ENCODE measurements at places on chromosomes 3 and 15.

GRCh38 chr15:85749261-85750151 is 45.2 kb downstream of the KLHL25 start:
- DNase-seq = no peak

DNA sequence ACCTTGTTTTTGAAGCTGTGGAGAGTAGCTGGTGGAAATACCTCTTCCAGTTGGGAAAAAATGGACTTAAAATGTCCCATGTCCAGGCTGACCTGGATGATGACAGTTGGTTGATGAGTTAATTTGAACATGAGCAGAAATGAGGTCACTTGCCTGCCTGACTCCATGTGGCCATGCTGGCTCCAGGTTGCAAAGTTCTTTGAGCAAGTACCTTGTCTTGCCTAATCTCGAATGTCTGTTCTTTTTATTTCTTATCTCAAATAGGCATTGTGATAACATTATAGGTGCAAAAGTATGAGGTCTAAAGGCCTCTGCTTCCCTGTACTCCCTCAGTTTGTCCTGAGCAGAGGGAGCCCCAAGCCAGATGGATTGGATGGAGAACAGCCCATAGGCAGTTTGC is 9.0 kb downstream of the MAPKBP1 start:
- DNase-seq = no peak

GRCh38 chr15:52114261-52115055 is 1.9 kb upstream of the BCL2L10 start:
- no peak for DNase-seq

GRCh38 chr3:46143951-46144473 is 64.1 kb downstream of the CCR1 start:
- no peak for DNase-seq

- DNase-seq = peak; percentile 25
Observed at GRCh38 chr15:80693682-80694610, 1.2 kb upstream of the ABHD17C start.

- DNase-seq = no peak
Observed at GRCh38 chr3:99575683-99576082, 62.7 kb upstream of the COL8A1 start.

- DNase-seq = no peak
Observed at GRCh38 chr3:160475153-160475552, 25.6 kb upstream of the TRIM59 start.

DNA sequence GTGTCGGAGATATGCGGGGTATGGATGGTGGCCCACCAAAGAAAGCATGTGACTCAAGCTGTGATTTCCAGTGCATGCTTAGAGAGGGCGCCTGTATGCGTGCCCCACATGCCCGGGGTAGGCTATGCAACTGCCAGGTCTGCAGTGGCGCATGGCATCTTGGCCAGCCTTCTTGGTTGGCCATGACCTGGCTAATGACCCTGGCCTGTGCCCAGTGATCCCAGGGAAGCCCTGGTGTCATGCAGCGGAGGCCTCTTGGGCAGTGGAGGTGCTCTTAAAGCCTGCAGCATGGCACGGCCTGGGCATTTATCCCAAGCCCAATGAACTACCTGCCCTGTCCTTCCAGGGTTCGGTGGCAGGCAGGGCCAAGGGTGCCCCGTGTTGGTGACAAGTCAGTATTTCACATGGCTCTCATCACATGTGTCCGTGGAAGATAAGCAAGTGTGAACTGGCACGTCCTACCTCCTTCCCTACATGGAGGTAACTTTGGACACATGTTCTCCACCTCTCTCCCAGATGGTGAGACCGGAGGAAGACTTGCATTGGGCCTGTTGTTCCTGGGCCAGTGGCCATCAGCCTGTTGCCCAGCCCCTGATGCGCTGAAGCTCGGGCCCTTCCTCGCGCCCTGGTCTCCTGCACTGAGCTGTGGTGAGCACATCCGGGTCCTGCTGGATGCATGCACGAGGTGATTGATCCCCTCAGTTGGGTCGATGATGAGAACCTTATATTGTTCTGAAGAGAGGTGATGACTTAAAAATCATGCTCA is 192.0 kb downstream of the UBE3A start:
- DNase-seq = no peak

GRCh38 chr15:58678683-58679082 is 70.8 kb downstream of the ADAM10 start:
- no peak for DNase-seq

GRCh38 chr3:173096994-173097785 is 43.8 kb downstream of the SPATA16 start:
- peak; percentile 36 for DNase-seq

DNA sequence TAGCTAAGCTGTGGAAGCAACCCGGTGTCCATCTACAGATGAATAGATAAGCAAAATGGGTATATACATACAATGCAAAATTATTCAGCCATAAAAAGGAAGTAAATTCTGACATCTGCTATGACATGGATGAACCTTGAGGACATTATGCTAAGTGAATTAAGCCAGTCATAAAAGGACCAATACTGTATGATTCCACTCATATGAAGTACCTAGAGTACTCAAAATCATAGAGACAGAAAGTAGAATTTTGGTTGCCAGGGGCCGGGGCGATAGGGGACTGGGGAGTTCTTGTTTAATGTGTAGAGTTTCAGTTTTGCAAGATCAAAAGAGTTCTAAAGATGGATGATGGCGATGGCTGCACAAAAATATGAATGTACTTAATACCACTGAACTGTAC is 10.3 kb downstream of the EID1 start:
- no peak for DNase-seq

DNA sequence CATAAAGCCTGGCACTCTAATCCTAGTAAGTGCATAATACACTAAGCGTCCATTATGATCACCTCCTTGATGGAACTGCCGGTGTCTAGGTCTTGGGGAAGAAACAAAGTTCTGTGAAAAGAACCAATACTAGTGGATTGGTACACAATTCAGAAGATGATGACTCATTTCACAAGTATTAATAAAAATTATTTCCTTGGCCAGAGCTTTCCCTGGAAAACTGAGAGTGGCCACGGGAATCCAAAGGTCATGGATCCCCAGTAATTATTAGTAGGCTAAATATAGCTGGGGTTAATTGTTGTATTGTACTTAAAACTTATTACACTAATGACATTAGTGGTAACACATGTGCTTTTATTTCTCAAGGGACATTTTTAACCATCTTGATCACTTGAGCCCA is 808.0 kb upstream of the NR2F2 start:
- DNase-seq = no peak

DNA sequence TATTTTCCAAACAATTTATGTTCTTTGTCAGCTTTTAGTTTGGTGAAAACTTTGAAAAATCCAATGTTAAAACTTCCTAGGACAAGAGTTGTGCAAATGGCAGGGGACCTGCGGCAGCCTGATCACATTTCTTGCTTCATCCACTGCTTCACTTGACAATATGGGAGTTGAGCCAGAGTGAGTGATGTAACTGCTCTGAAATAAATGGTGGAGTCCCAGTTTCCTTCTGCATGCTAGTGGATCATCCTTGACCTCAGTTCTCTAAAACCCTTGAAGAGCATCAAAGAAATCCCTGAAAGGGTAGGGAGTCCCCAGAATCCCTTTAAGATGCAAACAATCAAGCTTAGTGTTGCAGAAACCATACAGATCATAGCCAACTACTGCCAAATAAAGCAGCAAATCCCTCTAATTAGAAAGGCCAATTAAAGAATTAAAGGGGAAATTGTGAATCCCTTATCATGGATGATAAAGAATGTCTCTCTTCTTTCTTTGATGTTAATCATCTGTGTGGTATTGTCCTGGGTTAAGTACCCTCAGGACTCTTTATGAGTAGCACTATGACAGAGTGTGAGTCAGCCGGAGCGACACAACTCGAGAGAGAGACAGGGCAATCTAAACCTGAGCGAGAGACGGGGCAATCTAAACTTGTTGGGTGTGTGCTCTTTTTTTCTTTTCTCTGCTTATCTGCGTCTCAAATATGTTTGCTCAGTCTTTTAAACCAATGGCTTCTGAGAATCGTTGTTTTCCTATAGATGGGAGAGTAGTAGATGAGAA is 41.8 kb upstream of the GAP43 start:
- DNase-seq = peak; percentile 82

GRCh38 chr3:179977356-179977755 is 59.4 kb downstream of the PEX5L start:
- no peak for DNase-seq

GRCh38 chr3:37855363-37855970 is 6.2 kb upstream of the CTDSPL start:
- DNase-seq = peak; percentile 51

DNA sequence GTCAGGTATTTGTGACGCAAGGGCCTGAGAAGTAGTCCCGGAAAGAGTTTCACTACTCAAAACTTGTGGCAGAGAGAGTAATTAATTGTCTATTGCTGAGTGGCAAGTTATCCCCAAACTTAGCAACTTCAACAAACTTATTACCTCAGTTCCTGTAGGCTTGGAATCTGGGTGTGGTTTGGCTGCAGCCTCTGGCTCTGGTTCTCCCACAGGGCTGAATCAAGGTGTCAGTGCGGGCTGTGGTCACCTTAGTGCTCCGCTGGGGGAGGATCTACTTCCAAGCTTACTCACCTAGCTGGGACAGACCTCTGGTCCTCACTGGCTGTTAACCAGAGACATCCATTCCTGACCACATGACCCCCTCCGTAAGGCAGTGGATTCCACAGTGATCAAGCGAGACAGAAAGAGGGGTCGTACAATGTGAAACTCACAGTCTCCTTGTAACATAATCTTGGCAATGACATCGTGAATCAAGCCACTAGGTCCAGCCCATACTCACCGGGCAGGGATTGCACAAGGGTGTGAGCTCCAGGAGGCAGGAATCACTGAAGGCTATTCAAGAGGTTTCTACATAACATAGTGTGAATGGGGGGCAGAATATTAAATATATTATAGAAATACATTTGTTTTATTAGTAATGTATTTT is 138.3 kb downstream of the RYR3 start:
- DNase-seq = no peak

DNA sequence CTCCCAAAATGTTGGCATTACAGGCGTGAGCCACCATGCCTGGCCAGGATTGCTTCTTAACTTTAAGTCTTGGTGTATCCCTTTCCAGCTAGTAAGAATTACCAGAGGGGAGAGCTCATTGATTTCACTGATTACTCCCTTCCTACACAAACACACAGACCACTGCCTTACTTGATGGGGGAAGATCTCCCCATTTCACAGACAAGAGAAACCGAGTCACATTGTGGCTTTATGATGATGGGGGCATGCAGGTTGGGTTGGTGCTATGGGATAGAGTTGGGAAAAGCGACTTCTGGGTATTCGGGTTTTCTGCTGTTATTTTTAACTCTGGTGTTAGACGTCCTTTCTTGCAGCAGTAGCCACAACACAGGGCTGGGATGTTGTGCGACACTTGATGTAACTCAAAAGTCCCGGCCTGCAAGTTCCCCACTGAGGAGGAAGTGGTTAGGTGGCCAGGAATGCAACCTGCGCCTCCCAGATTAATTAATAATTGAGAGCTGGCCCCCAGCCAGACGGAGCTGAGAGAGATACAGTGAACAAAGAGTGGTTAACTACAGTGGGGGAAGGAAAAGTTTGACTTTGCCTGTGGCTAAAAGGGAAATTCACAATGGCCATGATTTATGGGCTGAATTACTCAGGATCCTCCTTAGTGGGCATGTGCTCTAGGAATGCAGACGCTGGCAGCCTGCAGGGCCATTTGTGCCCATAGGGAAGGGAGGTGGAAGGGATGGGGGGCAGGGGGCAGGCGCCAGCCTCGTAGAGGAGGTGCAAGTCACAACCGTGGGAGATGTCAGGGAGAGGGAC is 63.6 kb downstream of the SMAD6 start:
- peak; percentile 99 for DNase-seq

DNA sequence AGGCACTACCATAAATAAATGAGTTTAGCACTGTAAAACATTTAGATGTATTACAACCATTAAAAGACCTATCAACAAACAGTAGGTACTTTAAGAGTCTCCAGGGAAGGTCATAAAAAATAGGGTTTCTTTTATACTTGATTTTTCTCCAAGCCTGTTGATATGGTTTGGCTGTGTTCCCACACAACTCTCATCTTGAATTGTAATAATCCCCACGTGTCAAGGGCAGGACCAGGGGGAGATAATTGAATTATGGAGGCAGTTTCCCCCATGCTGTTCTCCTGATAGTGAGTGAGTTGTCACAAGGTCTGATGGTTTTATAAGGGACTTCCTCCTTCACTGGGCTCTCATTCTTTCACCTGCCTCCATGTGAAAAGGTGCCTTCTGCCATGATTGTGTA is 468.9 kb upstream of the UBE2E2 start:
- no peak for DNase-seq

GRCh38 chr15:36251450-36251849 is 328.0 kb upstream of the CDIN1 start:
- DNase-seq = peak; percentile 6

DNA sequence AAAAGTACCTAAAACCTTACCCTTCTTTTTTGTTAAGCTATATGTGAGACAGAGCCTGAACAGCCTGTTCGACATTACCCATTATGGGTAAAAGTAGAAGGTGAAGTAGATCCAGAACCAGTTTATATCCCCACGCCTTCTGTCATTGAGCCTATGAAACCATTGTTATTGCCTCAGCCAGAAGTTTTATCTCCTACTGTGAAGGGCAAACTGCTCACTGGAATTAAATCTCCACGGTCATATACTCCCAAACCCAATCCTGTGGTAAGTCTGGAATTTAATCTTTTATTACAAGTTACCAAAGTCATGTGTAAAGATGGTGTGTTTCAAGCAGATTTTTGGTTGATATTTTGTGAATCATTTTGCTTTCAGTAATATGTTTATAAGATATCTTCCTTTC is 47.1 kb upstream of the MAPKBP1 start:
- peak; percentile 7 for DNase-seq

- DNase-seq = peak; percentile 65
Observed at GRCh38 chr15:100060276-100060926, 281.4 kb downstream of the ADAMTS17 start.
